ENCODE measurements at places on chromosomes 6 and 20.

GRCh38 chr20:51467956-51468626, 74.4 kb downstream of the NFATC2 start:
- no peak for DNase-seq

DNA sequence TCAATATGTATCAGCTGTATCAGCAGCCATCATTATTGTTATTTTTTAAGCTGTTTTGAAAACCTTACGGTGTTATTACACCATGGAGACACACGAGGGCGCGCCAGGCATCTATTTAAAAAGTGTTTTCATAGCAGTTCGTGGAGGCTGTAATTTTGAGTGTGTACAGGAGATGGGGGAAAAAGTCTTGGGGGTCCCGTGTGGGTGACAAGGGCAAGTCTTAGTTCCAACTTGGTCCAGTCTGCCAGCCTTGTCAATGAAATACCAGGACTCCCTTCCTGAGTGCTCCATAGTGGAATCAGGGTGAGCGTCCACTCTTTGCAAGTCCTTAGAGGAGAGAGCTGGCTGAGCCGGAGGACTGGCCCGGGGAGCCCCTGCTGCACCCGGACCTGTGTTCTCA, 43.3 kb downstream of the SLC2A10 start:
- DNase-seq = peak; percentile 67

- peak; percentile 41 for DNase-seq
Observed at GRCh38 chr20:63055575-63056235, 48.9 kb upstream of the BHLHE23 start.

- peak; percentile 69 for DNase-seq
Observed at GRCh38 chr6:33197431-33198048, 2.9 kb downstream of the RXRB start.

DNA sequence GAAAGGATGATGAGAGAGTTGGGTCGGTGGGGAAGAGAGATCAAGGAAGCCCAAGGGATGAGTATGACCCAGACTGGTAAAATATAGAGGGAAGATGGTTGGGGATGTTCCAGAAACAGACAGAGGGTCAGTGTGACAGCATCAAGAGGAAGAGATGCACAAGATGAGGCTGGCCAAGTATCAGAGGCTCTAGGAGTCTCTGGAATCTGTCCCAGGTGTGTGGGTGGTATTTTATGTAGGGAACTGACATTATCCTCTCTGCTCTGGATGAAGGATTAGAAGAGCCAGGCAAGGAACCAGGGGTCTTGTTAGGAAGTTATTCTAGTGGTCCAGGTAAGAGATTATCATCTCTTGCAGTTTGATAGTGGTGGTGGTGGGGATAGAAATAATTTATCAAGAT, 3.6 kb downstream of the PAK5 start:
- DNase-seq = no peak

GRCh38 chr6:95519228-95520037, 57.9 kb upstream of the MANEA start:
- no peak for DNase-seq

DNA sequence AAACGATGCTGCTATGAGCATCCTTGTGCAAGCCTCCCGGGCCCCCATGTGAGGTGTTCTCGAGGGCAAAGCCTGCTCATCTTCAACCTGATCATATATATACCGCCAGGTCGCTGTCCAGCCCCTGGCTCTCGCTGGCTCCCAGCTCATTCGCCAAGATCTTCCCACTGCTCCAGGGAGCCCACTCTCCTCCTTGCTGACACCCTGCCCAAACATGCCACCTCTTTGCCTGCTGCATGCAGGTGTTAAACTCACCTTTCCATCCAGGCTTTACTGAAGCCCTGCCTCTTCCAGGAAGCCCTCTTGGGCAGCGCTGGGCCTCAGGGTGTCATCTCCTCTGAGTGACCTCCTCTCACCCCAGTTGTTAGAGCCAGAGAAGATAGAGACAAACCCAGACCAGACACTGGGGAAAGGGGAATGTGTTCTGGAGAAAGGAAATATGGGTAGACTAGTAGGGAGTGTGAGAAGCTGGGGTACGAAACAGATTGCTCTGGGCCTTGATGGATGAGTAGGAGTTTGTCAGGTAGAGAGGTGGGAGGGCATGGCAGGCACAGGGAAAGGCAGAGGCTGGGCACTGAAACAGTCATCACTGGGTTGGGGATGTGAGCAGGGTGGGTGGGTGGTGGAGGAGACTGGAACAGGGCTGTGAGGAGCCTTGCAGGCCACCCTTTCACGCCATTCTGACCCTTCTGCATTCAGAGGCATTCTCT, 1.2 kb upstream of the DLGAP4 start:
- no peak for DNase-seq

- no peak for DNase-seq
Observed at GRCh38 chr6:148175550-148176188, 167.0 kb upstream of the SASH1 start.

- DNase-seq = no peak
Observed at GRCh38 chr6:133743621-133744020, 145.3 kb upstream of the TCF21 start.

DNA sequence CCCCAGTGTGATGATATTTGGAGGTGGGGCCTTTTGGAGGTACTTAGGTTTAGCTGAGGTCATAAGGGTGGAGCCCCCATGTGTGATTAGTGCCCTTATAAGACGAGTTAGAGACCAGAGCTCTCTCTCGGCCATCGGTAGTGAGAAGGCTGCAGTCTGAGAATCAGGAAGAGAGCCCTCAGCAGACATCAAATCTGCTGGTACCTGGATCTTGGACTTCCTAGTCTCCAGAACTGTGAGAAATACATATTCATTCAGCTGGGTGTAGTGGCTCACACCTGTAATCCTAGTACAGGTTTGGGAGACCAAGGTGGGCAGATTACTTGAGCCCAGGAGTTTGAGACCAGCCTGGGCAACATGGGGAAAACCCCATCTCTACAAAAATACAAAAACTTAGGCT, 48.7 kb upstream of the DDR1 start:
- no peak for DNase-seq

DNA sequence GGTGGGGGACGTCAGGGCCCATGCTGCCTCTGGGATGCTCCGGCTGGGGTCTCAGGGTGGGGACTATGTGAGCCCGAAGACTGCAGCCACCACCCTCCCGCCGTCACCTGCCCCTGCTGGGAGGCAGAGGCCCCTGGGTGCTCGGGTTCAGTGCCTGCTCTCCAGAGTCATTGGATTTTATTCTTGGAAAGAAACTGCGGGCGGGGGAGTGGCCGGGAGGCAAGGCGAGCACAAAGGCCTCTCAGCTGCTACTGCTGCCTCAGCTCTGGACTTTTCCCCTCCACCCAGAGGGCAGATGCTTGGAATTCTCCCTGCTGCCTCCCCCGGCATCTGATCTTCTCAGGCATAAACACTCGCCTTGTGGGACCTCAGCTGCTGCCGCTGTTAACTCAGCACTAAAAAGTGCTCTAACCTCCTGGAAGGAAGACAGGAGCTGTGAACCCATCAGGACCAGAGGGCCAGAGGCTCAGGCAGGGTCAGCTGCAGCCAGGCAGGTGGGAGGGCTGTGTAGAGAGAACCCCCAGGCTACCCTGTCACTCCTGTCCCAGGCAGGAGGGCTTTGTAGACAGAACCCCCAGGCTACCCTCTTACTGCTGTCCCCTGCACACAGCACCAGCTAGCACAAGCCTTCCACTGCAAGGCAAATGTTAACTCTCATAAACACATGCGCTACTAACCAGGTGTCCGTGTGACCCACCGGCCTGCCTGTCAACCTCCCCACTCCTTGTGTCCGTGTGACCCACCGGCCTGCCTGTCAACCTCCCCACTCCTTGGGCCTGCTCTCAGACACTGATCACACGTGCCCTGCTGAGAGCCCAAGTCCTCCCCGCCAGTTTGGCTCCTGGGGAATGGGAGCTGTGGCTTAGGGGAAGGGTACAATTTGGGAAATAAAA, 9.4 kb upstream of the FRMD1 start:
- no peak for DNase-seq

DNA sequence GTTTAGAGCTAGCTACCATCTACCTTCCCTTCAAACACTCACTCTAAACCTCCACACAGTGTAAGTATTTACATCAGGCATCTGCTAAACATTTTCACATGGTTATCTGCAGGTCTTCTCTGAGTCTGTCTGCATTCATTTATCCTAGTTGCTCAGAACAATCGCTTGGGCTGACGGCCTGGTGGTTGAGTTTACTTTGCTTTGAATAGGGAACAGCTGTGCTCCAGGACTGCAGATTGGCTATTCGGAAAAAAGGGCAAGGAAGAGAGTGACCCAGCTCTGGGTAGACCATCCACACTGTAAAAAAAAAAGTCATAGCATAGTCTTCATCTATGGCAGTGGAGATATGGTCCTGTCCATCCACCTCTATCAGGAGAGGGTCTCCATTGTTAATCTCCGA, 115.3 kb upstream of the ESR1 start:
- DNase-seq = no peak

GRCh38 chr6:92110403-92110802, 1309.0 kb downstream of the EPHA7 start:
- no peak for DNase-seq

- no peak for DNase-seq
Observed at GRCh38 chr6:69179681-69180080, 544.6 kb downstream of the ADGRB3 start.

- DNase-seq = peak; percentile 56
Observed at GRCh38 chr6:44630125-44631028, 242.9 kb downstream of the CDC5L start.

- no peak for DNase-seq
Observed at GRCh38 chr6:167396068-167396658, 71.3 kb downstream of the TTLL2 start.

- no peak for DNase-seq
Observed at GRCh38 chr6:79564636-79565035, 27.4 kb upstream of the LCA5 start.

DNA sequence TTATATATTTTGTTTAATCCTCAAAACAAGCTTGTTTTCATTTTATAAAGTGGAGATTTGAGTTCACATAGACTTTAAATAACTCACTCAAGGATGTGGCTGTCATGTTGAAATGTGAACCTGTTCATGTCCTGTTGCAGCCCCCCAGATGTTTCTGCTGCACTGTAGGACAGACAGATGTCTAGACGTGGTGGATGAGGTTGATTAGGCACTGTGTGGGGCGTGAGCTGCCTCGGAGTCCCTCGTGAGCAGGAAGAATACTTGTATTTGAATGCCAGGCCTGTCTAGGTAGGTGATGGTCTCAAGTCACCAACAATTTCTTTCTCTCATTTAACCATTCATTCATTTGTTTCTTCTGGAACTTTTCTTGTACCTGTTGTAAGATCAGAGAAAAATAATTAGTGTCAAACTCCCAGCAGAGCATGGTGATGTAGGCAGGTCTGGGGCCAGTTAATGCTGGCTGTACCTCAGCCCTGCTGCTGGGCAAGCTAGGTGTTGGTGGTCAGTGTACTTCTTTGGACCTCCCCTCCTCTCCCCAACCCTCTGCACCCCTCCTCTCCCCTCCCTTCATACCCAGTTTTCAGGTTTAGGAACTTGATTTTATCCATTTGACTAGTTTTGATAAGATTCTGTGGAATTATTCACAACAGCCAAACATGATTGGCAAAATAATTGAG, 34.0 kb downstream of the AFDN start:
- no peak for DNase-seq

DNA sequence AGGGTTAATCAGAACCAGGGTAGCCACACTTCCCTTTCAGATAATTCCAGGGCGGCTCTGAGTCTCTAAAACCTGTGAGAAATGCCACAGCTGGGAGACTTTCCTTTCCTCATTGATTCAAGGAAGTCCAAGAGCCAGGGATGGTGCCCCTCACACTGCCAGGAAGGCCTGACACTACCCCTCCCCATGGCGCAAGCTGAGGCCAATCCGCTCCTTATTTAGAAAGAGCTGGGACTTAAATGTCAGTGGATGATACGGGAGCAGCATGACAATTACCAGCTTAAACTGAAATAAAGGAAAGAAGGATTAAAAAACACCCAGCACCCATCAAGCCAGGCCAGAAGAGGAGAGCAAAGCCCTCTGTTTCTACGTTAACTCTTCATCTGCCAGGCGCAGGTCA, 244.4 kb downstream of the LRFN2 start:
- DNase-seq = no peak

- DNase-seq = peak; percentile 41
Observed at GRCh38 chr20:45963059-45964005, 8.7 kb downstream of the ZNF335 start.

DNA sequence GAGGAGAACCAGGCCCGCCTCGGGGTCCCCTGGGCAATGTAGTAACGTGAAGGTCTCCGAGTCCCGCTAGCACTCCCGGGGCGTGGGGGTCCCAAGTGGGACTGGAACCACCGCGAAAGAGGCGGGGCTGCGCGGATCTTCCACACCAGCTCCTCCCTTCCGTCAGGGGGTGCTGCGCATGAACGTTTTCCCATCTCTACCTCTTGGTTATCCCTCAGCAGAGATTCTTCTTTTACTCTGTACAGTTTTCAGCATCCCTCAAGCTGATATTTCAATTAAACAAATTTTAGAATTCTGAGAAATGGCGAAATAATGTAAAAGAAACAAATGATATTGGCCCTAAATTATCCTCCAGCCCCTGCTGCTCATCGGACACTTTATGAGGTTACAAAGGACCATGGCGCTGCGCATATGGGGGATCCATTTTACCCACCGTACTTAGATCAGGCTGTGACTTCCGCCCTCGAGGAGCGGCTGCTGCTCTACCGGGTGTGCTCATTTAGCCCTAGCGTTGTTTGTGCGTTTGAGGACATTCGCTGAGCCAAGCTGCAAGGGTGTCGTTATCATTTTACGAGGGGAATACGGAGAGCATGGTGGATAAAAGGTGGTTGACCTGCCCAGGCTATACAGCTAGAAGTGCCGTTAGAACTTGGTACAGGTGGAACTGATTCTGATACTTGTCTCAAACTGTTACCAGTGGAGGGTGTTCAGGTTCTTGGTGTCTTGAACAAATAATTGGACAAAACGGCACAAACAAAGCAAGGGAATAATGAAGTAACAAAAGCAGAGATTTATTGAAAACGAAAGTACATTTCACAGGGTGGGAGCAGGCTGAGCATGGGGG, 75.2 kb upstream of the CHD6 start:
- peak; percentile 85 for DNase-seq

DNA sequence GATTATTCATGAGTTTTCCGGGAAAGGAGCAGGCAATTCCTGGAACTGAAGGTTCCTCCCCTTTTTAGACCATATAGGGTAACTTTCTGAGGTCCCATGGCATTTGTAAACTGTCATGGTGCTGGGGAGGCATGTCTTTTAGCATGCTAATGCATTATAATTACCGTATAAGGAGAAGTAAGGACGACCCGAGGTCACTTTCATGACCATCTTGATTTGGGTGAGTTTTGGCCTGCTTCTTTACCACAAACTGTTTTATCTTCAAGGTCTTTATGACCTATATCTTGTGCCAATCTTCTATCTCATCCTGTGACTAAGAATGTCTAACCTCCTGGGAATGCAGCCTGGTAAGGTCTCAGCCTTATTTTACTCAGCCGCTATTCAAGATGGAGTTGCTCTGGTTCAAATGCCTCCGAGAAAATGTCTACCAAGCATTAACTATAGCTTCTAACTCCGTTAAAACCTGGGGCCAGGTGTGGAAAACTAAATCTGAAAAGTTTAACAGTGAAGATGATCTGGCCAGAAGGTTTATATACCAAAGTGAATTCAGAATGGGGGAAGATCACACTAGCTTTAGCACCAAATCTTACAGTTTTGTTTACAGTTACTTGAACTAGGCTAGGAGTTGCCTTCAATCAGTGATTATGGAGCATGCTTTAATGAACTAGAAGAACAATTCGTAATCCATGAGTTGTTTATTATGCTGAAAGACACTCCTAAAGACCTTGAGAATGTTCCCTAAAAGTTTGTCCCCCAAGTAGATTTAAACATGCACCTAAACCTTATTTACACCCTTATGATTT, 80.0 kb upstream of the TOP1 start:
- no peak for DNase-seq

Data from lower lobe of right lung (tissue), 2 donors.